ENCODE measurements at places on chromosomes 13 and 19. TPM values are rescaled to one million over a fixed set of nuclear protein-coding genes. Genes with fewer than 3 reads are reported as not detected.
A peak's percentile ranks its signal among the peaks of the same experiment; 100 is the strongest.

GRCh38 chr19:5826531-5827341 lies 12.8 kb downstream of the FUT6 start:
- H3K27ac ChIP-seq = peak overlapping the region; percentile 87
- H3K4me3 ChIP-seq = peak overlapping the region; percentile 89
- no peaks in the 10 kb centered on the region for H3K36me3 ChIP-seq
- DNase-seq = no peak

DNA sequence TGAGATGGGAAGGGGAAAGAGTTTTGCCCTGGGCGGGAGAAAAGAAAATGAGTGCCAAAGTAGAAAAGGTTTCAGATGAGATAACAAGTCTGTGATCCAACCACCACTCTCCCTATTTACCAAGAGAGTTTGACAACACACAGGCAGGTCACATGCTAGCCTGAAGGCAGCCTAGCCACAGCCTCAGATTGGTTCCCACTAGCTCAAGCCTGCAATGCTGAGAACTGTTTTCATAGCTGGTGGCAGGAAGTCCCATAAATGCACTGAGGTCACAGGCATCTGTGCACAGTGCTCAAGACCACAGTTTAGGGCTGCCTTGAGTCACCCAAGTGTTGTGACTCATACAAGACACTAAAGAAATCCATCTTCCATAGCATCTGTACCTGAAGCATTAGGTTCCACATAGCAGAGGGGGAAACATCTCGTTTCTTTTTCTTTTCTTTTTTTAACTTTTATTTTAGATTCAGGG lies 18.5 kb upstream of the POP4 start:
- peaks cover 32% of the 10 kb centered on the region for H3K27me3 ChIP-seq
- peaks cover 16% of the 10 kb centered on the region for H3K4me1 ChIP-seq
- H3K36me3 ChIP-seq = peaks cover 5% of the 10 kb centered on the region
- no peak for DNase-seq

MOB3A gene
- total RNA-seq = 180 TPM

- no peak for DNase-seq
- no peak overlapping the region for H3K27ac ChIP-seq
- peaks cover 13% of the 10 kb centered on the region for H3K4me1 ChIP-seq
- peaks cover 11% of the 10 kb centered on the region for H3K27me3 ChIP-seq
- H3K4me3 ChIP-seq = peak overlapping the region; percentile 9
These were observed 15.3 kb downstream of the TTYH1 start for GRCh38 chr19:54430306-54431254.

- no peak for DNase-seq
- H3K27me3 ChIP-seq = peaks cover 29% of the 10 kb centered on the region
- H3K36me3 ChIP-seq = no peaks in the 10 kb centered on the region
- peaks cover 50% of the 10 kb centered on the region for H3K4me1 ChIP-seq
These were observed 46.3 kb upstream of the CEACAM21 start for GRCh38 chr19:41529484-41530183.

- H3K36me3 ChIP-seq = no peaks in the 10 kb centered on the region
- H3K4me1 ChIP-seq = peaks cover 3% of the 10 kb centered on the region
- DNase-seq = no peak
- H3K4me3 ChIP-seq = no peak overlapping the region
- no peak overlapping the region for H3K27ac ChIP-seq
These were observed 71.8 kb upstream of the STK24 start for GRCh38 chr13:98648686-98649085.

DNA sequence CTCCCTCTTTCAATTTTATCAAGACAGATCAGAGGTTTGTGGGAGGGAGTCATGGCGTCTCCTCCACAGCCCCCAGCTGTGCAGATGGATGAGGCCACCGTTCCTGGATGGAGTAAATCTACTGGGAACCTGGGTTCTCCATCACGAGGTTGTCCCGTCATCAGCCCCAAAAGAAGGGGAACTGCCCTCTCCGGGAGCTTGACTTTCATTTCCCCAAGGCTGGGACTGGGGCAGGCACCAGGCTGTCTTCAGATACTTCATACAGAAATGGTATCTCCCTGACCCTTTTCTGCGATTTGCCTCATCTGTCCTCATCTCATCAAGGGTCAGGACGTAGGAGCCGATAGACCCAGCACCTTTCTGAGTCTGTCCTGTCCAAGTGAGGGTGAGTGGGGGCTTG lies 9.8 kb downstream of the LILRB2 start:
- H3K4me1 ChIP-seq = no peaks in the 10 kb centered on the region
- H3K27ac ChIP-seq = no peak overlapping the region
- no peak overlapping the region for H3K4me3 ChIP-seq
- H3K27me3 ChIP-seq = peaks cover 27% of the 10 kb centered on the region
- no peak for DNase-seq
- no peaks in the 10 kb centered on the region for H3K36me3 ChIP-seq

PEG3 gene
- not detected for total RNA-seq

GRCh38 chr13:84569366-84569765 lies 687.1 kb upstream of the SLITRK1 start:
- no peak for DNase-seq
- no peaks in the 10 kb centered on the region for H3K36me3 ChIP-seq
- no peak overlapping the region for H3K27ac ChIP-seq
- no peaks in the 10 kb centered on the region for H3K4me1 ChIP-seq
- H3K27me3 ChIP-seq = no peaks in the 10 kb centered on the region

DNA sequence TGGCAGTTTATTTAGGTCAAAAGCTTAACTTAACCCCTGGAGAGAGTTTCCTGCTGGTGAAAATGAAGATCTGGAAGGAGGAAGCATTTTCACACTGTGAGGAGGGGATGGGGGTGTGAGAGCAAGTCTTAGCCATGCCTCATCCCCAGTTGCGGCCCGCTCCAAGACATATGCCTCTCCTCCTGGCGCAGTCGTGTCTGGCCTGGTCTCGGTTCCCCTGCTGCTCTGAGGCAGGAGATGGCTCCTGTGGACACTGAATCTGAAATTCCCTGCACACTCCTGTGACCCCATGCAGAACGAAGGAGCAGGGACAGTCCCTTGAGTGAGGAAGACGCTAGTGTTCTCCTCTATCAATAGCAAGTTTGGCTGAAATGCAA lies 360 bp upstream of the ZNF69 start:
- H3K4me3 ChIP-seq = peak overlapping the region; percentile 92
- no peak for DNase-seq
- H3K27ac ChIP-seq = peak overlapping the region; percentile 89
- H3K27me3 ChIP-seq = no peaks in the 10 kb centered on the region
- H3K4me1 ChIP-seq = peaks cover 17% of the 10 kb centered on the region

LRRC25 gene
- total RNA-seq = not detected

ZNF492 gene
- 1.4 TPM for total RNA-seq

- peak overlapping the region; percentile 87 for H3K4me3 ChIP-seq
- H3K27ac ChIP-seq = peak overlapping the region; percentile 74
- peaks cover 50% of the 10 kb centered on the region for H3K4me1 ChIP-seq
These were observed 2.8 kb downstream of the S1PR5 start for GRCh38 chr19:10514211-10515145.

ZSWIM9 gene
- 16.8 TPM for total RNA-seq

- no peak for DNase-seq
- H3K4me1 ChIP-seq = peaks cover 62% of the 10 kb centered on the region
- H3K27me3 ChIP-seq = no peaks in the 10 kb centered on the region
- H3K4me3 ChIP-seq = peak overlapping the region; percentile 98
- peaks cover 11% of the 10 kb centered on the region for H3K36me3 ChIP-seq
- peak overlapping the region; percentile 98 for H3K27ac ChIP-seq
These were observed 800 bp downstream of the RPL28 start for GRCh38 chr19:55386493-55386971.

DNA sequence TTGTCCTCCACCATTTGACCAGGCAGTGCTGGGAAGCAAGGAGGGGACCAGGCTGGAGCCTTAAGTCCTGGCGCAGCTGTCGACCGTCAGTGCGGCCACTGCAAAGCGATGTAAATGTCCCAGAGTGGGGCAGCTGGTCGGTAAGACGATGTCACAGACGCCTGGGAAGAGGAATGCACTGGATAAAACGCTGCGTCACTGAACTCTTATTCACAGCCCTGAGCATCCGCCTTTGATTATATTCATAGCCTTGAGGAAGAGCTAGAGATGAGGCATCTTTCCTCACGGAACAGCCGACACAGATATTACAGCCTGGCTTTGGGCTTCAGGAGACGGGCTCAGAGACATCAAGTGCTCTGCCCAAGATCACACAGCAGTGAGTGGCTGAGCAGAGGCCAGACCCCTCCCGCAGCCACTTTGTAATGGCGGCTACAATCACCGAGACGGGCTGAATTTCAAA lies 17.6 kb upstream of the TUBGCP3 start:
- peaks cover 7% of the 10 kb centered on the region for H3K4me1 ChIP-seq
- no peaks in the 10 kb centered on the region for H3K36me3 ChIP-seq
- no peak overlapping the region for H3K27ac ChIP-seq

DNA sequence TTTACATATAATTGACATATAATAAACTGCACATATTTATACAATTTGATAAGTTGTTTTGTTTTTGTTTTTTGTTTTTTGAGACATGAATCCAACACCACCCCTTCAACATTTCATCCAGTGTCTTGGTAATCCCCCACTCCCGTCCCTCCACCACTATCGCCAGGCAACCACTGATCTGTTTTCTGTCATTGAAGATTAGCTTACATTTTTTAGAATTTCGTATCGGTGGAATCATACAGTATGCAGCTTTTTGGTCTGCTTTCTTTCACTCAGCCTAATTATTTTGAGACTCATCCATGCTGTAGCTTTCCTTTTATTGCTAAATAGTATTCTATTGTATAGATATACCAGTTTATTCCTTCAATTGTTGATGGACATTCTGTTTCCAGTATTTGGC lies 94.1 kb upstream of the FRY start:
- DNase-seq = no peak
- no peaks in the 10 kb centered on the region for H3K27me3 ChIP-seq
- H3K36me3 ChIP-seq = no peaks in the 10 kb centered on the region
- H3K4me3 ChIP-seq = no peak overlapping the region
- H3K27ac ChIP-seq = no peak overlapping the region
- H3K4me1 ChIP-seq = peaks cover 14% of the 10 kb centered on the region

DPF1 gene
- not detected for total RNA-seq

DNA sequence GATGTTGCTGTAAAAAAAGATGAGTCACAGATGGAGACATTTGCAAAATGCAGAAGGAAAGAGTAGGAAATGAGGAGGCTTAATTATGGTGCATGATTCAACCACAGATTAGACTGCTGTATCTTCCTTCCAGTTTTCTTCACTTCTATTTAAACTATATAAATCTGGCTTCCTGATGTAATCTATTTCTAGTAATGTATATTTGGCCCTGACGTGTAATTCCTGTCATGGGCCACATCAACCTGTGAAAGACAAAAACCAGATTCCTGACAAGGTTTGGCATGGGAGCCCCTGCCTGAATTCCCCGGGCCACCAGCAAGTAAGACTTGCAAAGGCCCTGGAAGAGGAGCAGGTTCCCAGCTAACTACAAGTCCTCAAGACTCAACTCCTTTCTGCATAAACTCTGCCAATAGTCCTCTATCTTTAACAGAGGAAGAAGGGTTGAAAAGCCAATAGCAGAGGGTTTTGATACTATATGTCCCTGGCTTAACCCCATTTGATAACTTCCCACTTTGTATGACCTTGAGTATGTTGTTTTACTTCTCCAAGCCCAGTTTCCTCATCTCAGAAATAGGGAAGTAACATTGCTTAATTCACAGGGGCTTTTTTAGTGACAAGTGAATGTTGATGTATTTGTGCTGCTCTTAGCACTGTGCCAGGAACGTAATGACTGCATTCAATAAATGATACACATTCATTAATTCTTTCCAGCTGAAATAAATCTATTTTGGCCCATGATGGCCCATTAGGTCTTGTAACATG lies 172.7 kb downstream of the SPRY2 start:
- no peak overlapping the region for H3K27ac ChIP-seq
- no peaks in the 10 kb centered on the region for H3K36me3 ChIP-seq
- H3K27me3 ChIP-seq = no peaks in the 10 kb centered on the region
- no peaks in the 10 kb centered on the region for H3K4me1 ChIP-seq

DNA sequence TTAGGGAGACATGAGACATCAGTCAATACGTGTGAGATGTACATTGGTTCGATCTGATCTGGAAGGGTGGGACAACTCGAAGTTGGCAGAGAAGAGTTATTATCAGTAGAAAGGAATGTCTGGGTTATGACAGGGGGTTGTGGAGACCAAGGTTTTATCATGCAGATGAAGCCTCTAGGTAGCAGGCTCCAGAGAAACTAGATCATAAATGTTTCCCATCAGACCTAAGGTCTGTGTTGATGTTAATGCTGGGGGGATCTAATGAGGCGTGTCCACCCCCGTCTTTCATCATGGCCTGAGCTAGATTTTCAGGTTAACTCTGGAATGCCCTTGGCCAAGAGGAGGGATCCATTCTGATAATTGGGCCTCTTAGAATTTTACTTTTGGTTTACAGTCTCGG lies 187.0 kb upstream of the KL start:
- no peaks in the 10 kb centered on the region for H3K36me3 ChIP-seq
- H3K27me3 ChIP-seq = no peaks in the 10 kb centered on the region
- no peak overlapping the region for H3K27ac ChIP-seq
- no peak overlapping the region for H3K4me3 ChIP-seq
- no peaks in the 10 kb centered on the region for H3K4me1 ChIP-seq

DNA sequence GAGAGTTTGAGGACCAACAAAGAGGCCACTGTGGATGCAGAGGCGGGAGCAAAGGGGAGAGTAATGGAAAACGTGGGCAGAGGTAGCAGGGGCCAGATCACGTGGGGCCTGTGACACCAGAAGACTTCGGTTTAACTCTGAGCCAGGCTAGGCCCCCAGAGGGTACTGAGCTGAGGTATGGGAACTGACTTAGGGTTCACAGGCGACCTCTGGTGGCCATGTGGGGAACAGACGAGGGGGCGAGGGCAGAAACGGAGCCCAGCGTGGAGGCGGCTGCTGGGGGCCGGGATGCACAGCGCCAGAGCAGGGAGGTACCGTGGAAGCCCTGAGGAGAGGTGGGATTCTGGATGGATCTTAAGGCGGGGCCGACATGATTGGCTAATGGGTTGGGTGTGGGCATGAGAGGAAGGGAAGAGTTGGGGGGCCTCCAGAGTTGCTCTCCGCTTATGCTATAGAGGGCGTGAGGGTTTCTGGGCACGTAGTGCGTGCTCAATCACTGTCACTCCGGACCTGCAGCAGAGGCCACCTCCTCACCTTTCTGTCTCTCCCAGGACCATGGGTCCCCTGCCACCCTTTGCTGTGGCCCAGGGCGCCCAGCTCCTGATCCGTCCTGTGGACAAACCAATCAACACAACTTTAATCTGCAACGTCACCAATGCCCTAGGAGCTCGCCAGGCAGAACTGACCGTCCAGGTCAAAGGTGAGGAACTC lies 13.7 kb downstream of the PVR start:
- H3K36me3 ChIP-seq = no peaks in the 10 kb centered on the region
- DNase-seq = peak; percentile 70
- no peak overlapping the region for H3K27ac ChIP-seq
- H3K4me1 ChIP-seq = peaks cover 6% of the 10 kb centered on the region
- no peaks in the 10 kb centered on the region for H3K27me3 ChIP-seq
- H3K4me3 ChIP-seq = no peak overlapping the region

- H3K4me1 ChIP-seq = peaks cover 50% of the 10 kb centered on the region
- peak; percentile 61 for DNase-seq
- peaks cover 6% of the 10 kb centered on the region for H3K36me3 ChIP-seq
- H3K27me3 ChIP-seq = peaks cover 55% of the 10 kb centered on the region
- H3K4me3 ChIP-seq = peak overlapping the region; percentile 96
These were observed 608 bp downstream of the CD70 start for GRCh38 chr19:6590258-6590826.

GRCh38 chr19:35404879-35405622 lies 34.2 kb downstream of the GPR42 start:
- H3K36me3 ChIP-seq = no peaks in the 10 kb centered on the region
- peak overlapping the region; percentile 21 for H3K4me3 ChIP-seq
- peaks cover 6% of the 10 kb centered on the region for H3K4me1 ChIP-seq
- H3K27ac ChIP-seq = peak overlapping the region; percentile 20
- peaks cover 14% of the 10 kb centered on the region for H3K27me3 ChIP-seq

Data from natural killer cell treated with Interleukin-12 subunit alpha and Interleukin-12 subunit beta and Interleukin-15 and Interleukin-18, amount 100 ng/mL, for 72 hours (primary cell).